ENCODE measurements at places on chromosomes 1 and 21. TPM values are rescaled to one million over a fixed set of nuclear protein-coding genes. Genes with fewer than 3 reads are reported as not detected.

Gene TRIM17
- total RNA-seq = 2.8 TPM

Gene ATP8B2
- total RNA-seq = 46.3 TPM

Gene HIPK1
- total RNA-seq = 90.4 TPM

Gene KLHL12
- 32.7 TPM for total RNA-seq

Gene HSPB7
- not detected for total RNA-seq

Gene TIMM17A
- 43.0 TPM for total RNA-seq

Gene PLEKHA6
- total RNA-seq = 0.29 TPM

Gene FABP3
- not detected for total RNA-seq

Gene COA6
- 43.0 TPM for total RNA-seq

Gene IVL
- total RNA-seq = not detected

DNA sequence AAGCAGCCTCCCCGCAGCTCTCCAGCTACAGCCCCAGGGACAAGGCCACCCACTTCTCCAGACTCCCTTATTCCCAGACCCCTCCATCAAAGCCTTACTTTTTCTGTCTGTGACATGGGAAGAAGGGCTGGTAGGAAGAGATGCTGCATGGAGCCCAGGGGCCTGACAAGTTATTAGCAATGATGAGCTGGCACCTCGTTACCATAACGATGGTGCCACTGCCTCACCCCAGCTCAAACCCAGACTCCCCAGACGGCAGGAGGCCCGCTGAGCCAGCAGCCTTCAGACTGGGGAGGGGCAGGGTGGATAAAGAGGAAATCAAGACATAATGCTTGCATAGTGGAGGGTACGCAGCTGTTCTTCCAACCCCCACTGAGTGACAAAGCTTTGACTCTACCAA lies 3.3 kb downstream of the DLGAP3 start:
- H3K27me3 ChIP-seq = peaks cover 75% of the 10 kb centered on the region
- peak; percentile 27 for DNase-seq
- no peak overlapping the region for H3K4me3 ChIP-seq
- H3K4me1 ChIP-seq = peaks cover 5% of the 10 kb centered on the region
- H3K27ac ChIP-seq = no peak overlapping the region

GRCh38 chr1:36481091-36481490 lies 1.6 kb downstream of the CSF3R start:
- no peaks in the 10 kb centered on the region for H3K36me3 ChIP-seq
- H3K27ac ChIP-seq = no peak overlapping the region
- H3K4me3 ChIP-seq = no peak overlapping the region
- no peak for DNase-seq
- peaks cover 14% of the 10 kb centered on the region for H3K4me1 ChIP-seq

DNA sequence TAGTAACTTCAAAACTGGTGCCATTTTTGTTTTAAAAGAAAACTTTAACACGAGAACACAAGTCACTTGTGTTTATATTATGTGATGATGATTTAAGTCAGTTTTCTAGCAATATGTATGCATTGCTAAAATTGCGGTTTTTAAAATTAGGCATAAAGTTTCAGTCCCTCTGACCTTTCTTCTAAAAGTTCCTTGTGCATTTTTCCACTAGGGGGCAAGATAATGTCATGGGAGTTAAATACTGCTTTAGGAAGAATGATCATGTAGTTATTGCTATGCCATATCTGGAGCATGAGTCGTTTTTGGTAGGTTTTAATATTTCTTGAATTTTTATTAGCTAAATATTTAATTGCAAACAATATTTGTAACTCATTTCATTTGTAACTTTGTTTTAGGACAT lies 10.7 kb downstream of the CDC7 start:
- DNase-seq = no peak
- peaks cover 18% of the 10 kb centered on the region for H3K4me1 ChIP-seq
- H3K27me3 ChIP-seq = no peaks in the 10 kb centered on the region
- H3K4me3 ChIP-seq = no peak overlapping the region

- H3K4me3 ChIP-seq = no peak overlapping the region
- no peaks in the 10 kb centered on the region for H3K36me3 ChIP-seq
- no peaks in the 10 kb centered on the region for H3K27me3 ChIP-seq
- no peak overlapping the region for H3K27ac ChIP-seq
- H3K4me1 ChIP-seq = no peaks in the 10 kb centered on the region
These were observed 214.9 kb downstream of the GABPA start for GRCh38 chr21:25949701-25950100.

- H3K27ac ChIP-seq = no peak overlapping the region
- H3K4me3 ChIP-seq = no peak overlapping the region
- peaks cover 1% of the 10 kb centered on the region for H3K36me3 ChIP-seq
- H3K4me1 ChIP-seq = peaks cover 25% of the 10 kb centered on the region
- DNase-seq = no peak
These were observed 65.4 kb upstream of the LYST start for GRCh38 chr1:235932090-235932510.

- H3K4me3 ChIP-seq = no peak overlapping the region
- H3K27ac ChIP-seq = peak overlapping the region; percentile 76
- peaks cover 13% of the 10 kb centered on the region for H3K4me1 ChIP-seq
- DNase-seq = no peak
These were observed 70.2 kb downstream of the UCK2 start for GRCh38 chr1:165897326-165898303.

- H3K36me3 ChIP-seq = peaks cover 24% of the 10 kb centered on the region
- H3K4me3 ChIP-seq = no peak overlapping the region
- no peak for DNase-seq
These were observed 60.5 kb upstream of the HP1BP3 start for GRCh38 chr1:20847611-20848080.

DNA sequence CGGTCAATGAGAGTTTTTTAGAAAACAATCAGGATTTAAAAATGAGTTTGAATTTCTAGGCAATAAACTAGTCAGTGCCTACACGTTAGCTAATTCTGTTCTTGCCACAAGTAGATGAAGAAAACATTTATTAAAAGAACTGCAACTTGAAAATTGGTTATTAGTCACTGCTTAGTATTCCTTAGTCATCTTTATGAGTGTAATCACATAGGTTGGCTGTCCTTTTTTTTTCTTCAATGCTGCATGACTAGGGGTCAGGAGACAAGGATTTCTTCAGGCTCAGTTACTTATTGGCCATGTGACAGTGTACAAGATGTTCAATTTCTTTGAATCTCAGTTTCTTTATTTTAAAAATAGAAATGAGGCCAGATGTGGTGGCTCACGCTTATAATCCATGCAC lies 17.1 kb downstream of the SOAT1 start:
- H3K36me3 ChIP-seq = peaks cover 43% of the 10 kb centered on the region
- no peak overlapping the region for H3K4me3 ChIP-seq
- no peak overlapping the region for H3K27ac ChIP-seq
- H3K27me3 ChIP-seq = no peaks in the 10 kb centered on the region
- DNase-seq = no peak
- peaks cover 7% of the 10 kb centered on the region for H3K4me1 ChIP-seq

- H3K4me1 ChIP-seq = no peaks in the 10 kb centered on the region
- H3K4me3 ChIP-seq = no peak overlapping the region
- H3K27me3 ChIP-seq = peaks cover 19% of the 10 kb centered on the region
- H3K27ac ChIP-seq = no peak overlapping the region
- no peaks in the 10 kb centered on the region for H3K36me3 ChIP-seq
- DNase-seq = no peak
These were observed 20.2 kb upstream of the RALGPS2 start for GRCh38 chr1:178704833-178705232.

DNA sequence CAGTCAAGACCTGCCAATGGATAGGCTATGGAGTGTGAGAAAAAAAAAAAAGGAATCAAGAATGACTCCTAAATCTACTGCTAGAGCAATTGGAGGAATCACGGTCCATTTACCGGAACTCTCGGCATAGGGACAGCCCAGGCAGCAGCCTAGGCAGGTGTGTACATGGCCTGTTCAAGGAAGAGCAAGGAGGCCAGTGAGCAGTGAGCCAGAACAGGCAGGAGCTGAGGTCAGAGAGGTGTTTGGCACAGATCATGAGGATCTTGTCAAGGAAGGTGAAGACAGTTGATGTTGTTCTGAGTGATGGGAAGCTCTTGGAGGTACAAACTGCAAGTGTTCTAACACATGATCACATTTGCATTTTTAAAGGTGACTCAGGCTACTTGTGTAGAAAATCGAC lies 40.6 kb upstream of the HHAT start:
- no peak overlapping the region for H3K4me3 ChIP-seq
- H3K27ac ChIP-seq = no peak overlapping the region

DNA sequence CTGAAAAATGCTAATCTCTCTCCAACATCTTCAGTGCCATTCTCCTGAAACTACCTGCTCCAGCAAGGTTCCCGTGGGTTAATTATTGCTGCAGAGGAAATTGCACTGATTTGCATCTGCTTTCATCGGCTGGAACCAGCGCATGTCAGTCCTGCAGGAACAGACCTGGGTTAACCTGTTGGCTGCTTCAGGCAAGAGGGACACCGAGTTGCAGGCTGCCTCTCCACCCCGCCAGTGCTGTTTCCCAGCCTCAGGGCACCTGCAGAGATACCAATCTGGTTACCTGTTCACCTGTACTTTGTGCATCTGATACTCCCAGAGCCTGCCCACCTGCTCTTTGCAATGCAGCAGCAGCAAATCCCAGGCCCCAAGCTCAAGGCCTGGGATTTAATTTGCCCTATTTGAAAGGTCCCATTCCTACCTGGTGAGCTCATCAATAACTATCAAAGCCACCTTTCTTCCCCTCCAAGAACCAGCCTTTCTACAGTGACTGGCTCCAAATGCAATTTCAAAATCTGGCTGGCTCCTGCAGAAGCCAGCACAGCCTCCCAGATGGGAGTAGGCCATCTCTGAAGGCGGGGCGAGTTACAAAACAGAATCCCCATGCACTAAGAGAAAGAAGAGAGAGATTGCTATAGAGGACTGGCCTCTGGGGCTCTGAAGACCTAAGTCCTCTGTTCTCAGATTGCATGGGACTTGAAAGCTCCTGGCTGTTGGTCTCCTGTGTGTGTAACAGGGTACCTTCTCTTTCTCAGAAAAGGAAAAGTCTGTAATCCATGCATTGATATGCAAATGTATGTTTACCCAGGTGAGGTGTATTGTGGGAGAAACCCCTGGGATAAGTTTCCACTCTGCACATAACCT lies 67.8 kb downstream of the TOMM20 start:
- no peak overlapping the region for H3K4me3 ChIP-seq
- H3K4me1 ChIP-seq = peaks cover 41% of the 10 kb centered on the region
- H3K36me3 ChIP-seq = no peaks in the 10 kb centered on the region
- no peak for DNase-seq
- no peaks in the 10 kb centered on the region for H3K27me3 ChIP-seq

DNA sequence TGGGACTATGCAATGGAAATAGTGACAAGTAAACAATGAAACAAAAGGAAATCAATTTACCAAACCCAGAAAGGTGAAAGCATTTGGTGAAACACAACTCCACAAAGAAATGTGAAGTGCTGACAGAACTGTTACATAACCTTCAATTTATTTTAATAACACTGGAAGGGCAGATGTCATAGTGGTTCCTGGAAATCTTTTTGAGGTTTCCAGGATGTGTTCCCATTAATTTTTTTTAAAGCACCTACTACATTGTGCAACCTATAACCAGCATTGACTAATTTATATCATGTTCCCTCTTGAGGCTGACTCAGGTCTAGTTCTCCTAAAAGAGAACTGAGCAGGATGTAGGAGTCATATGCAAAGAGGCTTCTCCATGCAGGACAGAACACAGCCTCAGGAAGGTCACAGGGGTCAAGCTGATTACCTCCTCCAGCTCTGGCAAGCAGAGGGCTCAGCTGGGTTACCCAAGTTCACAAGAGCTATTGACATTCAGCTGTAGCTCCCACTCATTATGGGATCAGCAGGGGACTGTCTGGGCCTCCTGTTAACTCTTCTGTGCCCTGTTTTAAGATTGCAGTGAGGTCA lies 157.1 kb upstream of the NRIP1 start:
- no peaks in the 10 kb centered on the region for H3K36me3 ChIP-seq
- H3K27me3 ChIP-seq = no peaks in the 10 kb centered on the region
- H3K27ac ChIP-seq = no peak overlapping the region

- H3K4me3 ChIP-seq = no peak overlapping the region
- no peaks in the 10 kb centered on the region for H3K36me3 ChIP-seq
- H3K27me3 ChIP-seq = peaks cover 23% of the 10 kb centered on the region
- no peak for DNase-seq
- H3K4me1 ChIP-seq = no peaks in the 10 kb centered on the region
These were observed 105.6 kb downstream of the PLPP3 start for GRCh38 chr1:56473582-56474270.

DNA sequence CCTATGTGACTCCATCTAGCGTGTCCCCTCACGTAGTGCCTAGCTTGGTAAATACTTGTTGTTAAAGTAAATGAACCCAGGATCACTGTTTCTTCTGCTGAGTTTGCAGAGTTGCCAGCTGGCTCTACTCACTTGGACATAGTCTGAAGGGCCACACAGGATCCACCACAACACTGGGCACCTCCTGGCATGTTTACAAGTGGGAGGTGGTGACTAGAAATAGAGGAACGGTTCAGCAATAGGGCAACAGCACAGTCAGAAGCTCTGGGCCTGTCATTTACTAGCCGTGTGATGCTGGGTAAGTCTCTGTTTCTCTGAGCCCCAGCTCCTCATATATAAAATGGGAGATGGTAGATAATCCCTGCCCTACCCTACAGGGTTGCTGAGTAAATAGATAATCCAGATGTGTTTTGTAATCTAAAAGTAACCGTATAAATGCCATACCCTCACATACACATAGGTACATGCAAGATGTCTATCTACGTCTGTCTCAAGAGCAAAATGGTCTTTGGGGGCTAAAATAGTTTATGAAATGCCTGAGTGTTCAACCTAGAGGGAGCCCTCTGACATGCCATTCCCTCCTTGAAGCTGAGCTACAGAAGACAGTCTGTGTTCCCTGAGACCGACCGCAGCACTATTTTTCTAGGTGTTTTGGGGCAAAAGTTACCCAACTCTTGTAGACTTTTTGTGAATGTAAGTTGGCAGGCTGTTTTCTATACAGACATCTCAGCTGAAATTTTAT lies 20.5 kb downstream of the RNF220 start:
- DNase-seq = no peak
- H3K4me1 ChIP-seq = no peaks in the 10 kb centered on the region
- no peaks in the 10 kb centered on the region for H3K36me3 ChIP-seq
- H3K27me3 ChIP-seq = peaks cover 80% of the 10 kb centered on the region
- no peak overlapping the region for H3K27ac ChIP-seq

- DNase-seq = peak; percentile 79
- peak overlapping the region; percentile 58 for H3K4me3 ChIP-seq
- H3K4me1 ChIP-seq = peaks cover 27% of the 10 kb centered on the region
- peak overlapping the region; percentile 94 for H3K27ac ChIP-seq
- no peaks in the 10 kb centered on the region for H3K27me3 ChIP-seq
These were observed 28.5 kb upstream of the KCNA2 start for GRCh38 chr1:110634455-110635311.

GRCh38 chr21:33035147-33035546 lies 9.4 kb downstream of the OLIG2 start:
- no peak overlapping the region for H3K27ac ChIP-seq
- H3K4me1 ChIP-seq = peaks cover 16% of the 10 kb centered on the region
- H3K36me3 ChIP-seq = no peaks in the 10 kb centered on the region
- no peak overlapping the region for H3K4me3 ChIP-seq
